RPMI7951 (cell line): ENCODE measurements at places on chromosomes 6 and 20.
A peak's percentile ranks its signal among the peaks of the same experiment; 100 is the strongest.

GRCh38 chr6:55827818-55828522 is 47.4 kb downstream of the BMP5 start:
- DNase-seq = no peak

DNA sequence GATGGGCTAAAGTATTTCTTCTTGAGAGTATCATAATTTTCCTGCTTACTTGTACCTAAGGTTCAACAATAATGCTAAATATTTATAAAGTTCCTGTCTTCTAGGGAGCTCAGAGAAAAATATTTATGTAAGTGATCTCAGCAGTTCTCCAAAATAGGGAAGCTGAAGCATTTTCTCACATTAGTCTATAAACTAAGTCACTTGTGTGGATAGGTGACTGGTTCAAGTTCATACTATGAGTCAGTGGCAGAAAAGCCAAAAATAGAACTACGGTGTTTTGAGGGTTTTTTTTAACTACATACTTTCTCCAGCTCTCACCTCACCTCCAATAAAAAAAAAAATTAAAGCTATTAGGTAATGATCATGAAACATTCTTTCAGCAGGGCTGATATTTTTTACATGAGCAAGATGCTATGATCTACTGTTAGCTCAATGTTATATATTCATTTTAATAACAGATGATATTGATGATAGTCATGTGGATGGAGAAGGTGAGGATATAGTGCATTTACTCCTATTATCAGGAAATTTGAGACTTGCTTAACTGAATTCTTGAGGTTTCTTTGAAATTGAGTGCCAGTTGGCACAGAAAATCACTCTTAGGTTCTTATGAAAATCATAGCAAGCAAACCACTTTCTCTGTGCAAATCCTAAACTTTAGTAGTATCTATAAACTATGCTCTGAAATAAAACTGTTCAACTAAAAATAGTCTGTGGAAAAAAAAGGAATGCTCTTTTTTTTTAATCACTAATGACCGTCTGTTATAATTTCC is 4.1 kb upstream of the MOXD1 start:
- peak; percentile 37 for DNase-seq

DNA sequence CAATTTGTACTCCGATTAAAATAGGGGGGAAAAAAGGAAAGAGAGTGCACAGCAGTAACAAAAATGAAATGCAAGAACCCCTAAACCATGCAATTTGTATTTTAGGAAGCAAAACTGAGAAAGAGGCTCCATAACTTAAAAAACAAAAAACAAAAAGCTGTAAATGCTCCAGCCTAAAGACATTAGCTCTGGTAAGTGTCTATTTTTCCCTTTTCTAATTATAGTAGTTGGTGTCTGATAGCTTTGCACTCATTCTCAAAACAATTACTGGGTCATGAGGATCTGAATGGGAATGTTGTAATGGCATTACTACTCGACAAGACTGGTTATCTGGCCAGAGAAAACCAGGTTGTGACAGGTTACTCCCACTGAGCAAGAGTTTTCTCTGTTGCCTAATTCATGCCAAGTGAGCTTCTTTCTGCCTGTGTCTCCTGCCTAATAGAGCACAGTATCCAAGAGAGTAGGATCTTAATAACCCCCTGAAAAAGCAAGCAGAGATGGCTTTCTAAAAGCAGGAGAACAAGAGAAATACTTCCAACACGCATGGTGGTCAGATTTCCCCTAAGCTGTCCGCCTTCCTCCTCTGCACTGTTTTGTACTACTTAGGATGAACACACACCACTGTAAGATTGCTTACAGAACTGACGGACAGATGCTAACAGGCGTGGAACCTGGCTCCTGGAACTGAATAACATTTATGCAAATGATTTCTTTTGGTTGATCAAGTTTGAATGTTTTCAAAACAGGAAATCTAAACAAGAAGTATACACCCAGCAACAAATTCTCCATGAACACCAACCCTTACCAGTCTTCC is 86.4 kb downstream of the FKBP5 start:
- DNase-seq = peak; percentile 26

- DNase-seq = no peak
Observed at GRCh38 chr6:98443633-98444032, 390.7 kb upstream of the POU3F2 start.

DNA sequence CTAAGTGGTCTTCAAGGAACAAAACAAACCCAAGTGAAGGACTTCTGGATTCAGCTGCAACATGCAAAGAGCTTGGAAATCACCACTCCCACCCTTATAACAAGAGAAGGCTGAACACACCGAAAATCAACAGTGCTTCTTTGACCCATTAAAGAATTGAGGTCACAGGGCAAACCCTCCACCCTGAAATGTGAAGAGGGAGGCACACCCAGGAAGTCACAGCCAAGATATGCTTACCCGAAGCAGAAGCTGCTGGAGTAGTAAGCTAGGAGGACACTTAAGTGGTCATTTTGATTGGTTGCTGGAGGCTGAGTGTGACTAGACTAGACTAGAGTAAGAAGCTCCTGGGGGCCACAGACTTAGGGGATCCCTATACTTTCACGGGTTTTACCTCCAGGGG is 188.2 kb upstream of the SSTR4 start:
- DNase-seq = no peak

DNA sequence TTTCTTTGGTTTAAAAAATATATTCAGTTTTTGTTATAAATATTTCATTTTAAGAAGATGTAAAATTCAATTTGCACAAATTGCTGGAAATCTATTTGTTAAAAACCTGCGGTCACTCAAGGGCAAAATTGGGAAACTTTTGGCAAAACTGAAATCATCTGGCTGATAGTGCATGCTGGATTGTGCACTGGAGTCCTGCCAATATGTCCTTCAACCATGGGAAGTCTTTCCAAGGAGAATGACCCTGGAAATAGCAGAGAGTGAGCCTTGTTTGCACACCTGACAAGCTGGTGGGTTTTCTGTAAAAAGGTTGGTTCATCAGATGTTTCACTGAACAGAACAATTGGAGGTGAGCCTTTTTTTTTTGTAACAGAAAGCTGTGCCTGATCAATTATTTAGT is 413.5 kb downstream of the BTBD3 start:
- DNase-seq = no peak

DNA sequence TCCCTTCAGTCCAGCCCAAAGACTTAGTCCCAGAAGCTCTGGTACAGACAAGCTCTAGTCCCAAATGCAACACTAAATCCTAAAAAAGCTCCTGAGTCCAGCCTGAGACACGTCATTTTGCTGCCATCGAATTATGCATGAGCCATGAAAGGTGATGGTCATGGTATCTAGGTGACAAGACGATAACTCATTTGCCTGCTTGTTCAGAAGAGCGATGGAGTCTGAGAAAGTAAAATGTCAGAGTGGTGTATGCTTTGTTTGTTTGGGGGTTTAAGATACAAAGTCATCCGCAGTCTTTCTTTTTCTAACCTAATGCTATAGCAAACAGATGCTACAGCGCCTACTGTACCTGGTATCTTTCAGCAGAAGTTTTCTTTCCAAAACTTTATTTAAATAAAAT is 54.7 kb downstream of the SLC23A2 start:
- no peak for DNase-seq

- peak; percentile 37 for DNase-seq
Observed at GRCh38 chr20:62738025-62738881, 29.6 kb downstream of the NTSR1 start.

DNA sequence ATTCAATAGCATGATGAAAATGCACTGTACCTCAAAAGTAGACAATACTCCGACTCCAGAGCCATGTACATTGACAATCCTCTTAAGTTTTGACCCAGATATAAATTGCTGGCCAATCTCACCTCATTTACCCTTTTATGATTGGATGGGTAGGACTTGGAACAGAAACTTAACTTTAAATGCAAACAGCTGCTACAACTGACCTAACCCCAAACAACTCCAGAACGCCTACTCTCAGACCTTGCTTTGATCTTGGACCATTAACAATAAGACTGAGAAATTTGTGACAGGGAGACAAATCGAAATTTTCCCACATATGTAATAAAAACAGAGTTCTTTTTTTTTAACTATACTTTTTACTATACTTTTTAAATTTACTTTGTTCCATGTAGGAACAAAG is 200.5 kb upstream of the MCHR2 start:
- peak; percentile 34 for DNase-seq

DNA sequence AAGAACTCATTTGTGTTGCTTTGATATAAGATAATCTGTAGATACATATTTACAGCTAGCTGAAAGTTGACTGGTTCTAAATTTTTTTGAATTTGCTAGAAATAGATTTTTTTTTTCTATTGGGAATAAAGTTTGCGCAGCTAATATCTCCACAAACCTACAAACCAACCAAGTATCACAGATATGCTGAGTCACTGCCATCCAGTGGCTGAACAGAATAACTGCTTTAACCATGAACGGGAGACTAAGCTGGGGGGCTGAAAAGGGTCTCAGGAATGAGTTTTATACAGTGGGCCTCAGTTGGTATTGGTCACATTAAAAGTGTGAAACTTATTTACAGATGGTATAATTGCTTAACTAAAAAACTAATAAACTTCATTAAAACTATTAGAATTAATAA is 326.7 kb upstream of the CNR1 start:
- peak; percentile 20 for DNase-seq

- no peak for DNase-seq
Observed at GRCh38 chr6:69138893-69139494, 503.9 kb downstream of the ADGRB3 start.
